Kidney (tissue), 22 donors: ENCODE measurements at places on chromosomes 2 and 18. TPM values are rescaled to one million over a fixed set of nuclear protein-coding genes. Genes with fewer than 3 reads are reported as not detected.
A peak's percentile ranks its signal among the peaks of the same experiment; 100 is the strongest.

GRHL1 gene
- 2.3 TPM for polyA plus RNA-seq

CFAP210 gene
- polyA plus RNA-seq: 0.65 TPM

LIMS3 gene
- 1.5 TPM for polyA plus RNA-seq

MC4R gene
- not detected for polyA plus RNA-seq

PLEK gene
- polyA plus RNA-seq: 2.8 TPM

RAX gene
- polyA plus RNA-seq: not detected

TRIM54 gene
- polyA plus RNA-seq: 2.1 TPM

RAMP1 gene
- polyA plus RNA-seq: 17.3 TPM

SGPP2 gene
- 8.2 TPM for polyA plus RNA-seq

PPP4R1 gene
- polyA plus RNA-seq: 23.9 TPM

SCN1A gene
- polyA plus RNA-seq: not detected

DNA sequence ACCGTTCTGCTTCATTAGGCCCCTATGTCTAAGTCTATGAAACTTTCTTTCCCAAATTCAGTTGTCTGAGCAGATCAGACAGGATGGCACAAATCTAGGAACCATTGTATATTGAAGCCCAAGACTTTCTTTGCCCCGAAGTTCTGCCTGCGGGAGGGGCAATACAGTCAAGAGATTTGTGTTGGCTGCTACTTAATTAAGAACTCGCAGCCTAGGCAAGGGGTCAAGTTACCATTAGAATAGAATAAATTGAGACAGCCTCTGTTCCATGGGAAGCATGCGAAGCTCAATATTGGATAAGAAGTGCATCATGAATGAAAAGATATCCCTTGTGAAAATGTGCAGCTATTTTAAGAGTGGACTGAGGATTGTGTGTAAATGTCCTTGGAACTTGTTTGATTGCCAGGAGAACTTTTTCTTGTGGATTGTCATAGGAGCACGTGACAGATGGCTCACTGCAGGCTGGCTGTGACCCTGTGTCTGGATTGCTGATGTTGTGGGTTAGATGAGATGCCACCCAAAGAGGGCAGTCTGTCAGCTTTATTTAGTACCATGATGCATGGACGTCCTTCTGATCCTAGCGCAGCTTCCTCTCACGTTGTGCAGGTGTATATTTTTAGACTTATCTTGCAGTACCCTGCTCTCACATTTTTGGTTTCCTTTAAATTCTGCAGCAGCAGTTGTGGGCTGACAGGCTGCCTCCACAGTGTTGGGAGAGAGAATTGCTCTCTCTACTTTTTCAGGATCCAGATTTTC, 30.9 kb downstream of the HAUS1 start:
- DNase-seq: no peak

- peak; percentile 90 for DNase-seq
Measured at GRCh38 chr2:174633623-174633930, 36.0 kb upstream of the WIPF1 start.

- no peak for DNase-seq
Measured at GRCh38 chr2:231161877-231162329, 36.5 kb upstream of the ARMC9 start.

DNA sequence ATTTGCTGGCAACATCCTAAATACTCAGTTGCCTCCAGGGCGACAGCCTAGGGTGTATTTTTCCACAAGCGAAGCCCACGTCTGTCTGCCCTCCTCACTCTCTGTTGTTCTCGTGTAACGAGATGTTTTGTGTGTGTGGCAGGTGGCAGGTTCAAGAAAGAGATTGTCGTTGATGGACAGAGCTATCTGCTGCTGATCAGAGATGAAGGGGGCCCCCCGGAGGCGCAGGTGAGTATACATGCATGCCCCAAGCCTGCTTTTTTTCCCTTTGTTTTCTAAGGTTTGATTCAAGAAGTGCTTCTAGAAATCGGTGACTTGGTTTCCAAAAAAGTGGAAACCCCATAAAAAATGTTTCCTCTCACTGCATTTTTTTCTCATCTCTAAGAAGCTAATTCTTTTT, 247.0 kb downstream of the AGAP1 start:
- DNase-seq: no peak

DNA sequence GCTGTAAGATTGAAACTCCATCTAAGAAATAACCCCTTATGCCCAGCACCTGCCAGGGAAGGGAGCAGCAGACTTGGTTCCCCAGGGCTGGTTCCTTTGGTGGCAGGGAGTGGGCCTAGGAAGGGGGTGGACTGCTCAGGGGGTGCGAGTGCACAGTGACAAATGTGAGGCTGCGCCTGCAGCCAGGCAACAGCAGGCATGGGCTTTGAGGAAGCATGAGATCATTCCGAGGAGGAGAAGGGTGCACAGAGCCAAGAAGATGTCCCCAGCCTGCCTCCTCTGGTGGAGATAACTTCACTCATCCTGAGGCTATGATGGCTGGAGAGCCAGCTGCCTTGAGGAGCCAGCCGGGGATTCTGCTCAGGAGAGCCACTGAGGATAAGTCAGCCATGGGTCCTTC, 158.0 kb downstream of the CAPN13 start:
- no peak for DNase-seq

DNA sequence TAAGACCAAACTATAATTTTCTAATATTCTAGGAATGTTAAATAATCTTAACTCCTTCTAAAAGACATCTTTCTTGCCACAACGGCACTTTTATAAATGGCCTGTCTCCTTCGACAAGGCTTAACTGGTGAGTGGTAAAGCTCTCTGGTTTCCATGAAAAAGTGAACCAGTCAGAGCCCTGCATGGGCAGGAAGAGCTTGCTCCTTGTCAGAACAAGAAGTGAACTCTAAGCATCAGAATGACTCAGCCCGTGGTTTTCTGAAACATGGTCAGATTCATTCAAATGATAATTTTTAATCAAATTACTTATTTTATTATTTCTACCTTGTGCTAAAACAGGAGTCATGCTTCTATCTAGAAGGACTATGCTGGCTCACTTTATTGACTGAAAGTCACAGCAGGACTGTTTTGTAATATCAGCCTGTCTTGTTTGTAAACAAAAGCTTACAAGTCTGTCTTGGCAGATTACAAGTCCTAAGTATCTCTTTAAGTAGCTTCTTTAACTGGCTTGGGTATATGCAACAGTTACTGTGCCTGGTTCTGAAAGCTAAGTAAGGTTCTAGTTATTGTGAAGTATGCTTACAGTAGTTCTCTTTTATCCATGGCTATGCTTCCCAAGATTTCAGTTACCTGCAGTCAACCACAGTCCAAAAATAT, 245.4 kb downstream of the NAPG start:
- no peak for DNase-seq

DNA sequence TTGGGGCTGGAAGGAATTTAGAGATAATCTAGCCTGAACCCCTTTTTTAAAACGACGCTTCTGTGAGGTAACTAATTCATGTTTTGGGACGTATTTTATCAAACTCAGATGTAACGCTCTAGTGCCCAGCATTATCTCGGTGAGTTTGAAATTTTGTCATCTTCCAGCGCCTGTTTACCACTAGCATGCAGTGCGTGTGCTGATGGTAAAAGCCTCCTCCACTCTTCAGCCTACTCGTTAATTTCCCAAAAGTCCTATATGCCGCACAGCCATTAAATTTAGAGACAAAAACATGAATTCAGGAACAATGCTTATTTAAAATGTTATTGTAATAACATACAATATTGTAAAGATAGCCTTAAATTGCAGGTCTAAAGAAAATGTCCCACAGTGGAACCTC, 2.8 kb downstream of the ZCCHC2 start:
- DNase-seq: no peak

GRCh38 chr2:150853263-150853662, 365.8 kb upstream of the RND3 start:
- DNase-seq: no peak

DNA sequence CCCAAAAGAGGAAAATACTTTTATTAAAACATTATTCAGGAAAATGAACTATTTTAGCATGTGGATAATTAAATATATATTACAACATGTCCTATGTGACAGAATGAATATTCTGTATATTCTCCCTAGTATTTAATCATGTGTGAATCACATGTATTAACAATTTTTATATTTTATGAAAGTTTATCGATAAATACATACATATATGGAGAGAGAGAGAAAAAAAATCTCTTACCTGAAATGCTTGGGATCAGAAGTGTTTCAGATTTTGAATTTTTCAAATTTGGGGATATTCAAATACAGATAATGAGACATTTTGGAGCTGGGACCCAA, 228.6 kb upstream of the RBBP8 start:
- DNase-seq: no peak

GRCh38 chr2:72576459-72576858, 249.4 kb downstream of the EXOC6B start:
- no peak for DNase-seq

GRCh38 chr2:119941388-119941787, 71.5 kb upstream of the EPB41L5 start:
- no peak for DNase-seq

DNA sequence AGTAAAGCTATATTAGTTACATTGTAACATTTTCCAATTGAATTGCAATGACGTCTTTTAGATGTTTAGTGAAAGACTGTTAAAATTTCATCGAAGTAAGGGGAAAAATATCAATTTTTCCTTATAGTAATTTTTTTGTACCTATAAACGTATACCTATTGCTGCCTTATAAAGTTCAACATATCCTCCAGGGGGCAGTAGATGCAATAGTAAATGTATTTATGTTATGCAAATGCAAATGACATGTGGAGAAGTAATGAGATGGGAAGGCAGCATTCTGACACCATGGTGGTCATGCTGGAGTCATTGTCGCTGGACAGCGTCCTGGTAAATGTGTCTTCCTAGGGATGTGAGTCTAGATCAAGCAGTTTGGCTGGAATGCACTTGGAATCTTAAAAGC, 38.7 kb downstream of the MSTN start:
- DNase-seq: no peak

GRCh38 chr18:79693561-79694205, 14.1 kb downstream of the CTDP1 start:
- no peak for DNase-seq

GRCh38 chr18:63284827-63285733, 34.5 kb downstream of the BCL2 start:
- no peak for DNase-seq

DNA sequence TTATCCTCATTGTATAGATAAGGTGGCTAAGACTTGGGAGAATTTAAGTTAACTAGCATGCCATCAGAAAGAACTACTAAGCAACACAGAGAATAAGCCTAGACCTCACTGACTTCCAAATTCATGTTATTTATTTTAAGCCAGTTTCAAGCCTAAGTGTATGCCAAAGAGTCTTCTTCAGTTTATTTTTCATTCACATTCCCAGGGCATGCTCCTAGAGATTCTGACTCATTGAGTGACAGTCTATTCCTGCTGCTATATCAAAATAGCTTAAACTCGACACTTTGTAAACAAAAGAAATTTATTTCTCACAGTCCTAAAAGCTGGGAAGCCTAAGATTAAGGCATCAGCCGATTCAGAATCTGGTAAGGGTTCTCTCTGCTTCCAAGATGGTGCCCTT, 467.1 kb downstream of the MBD2 start:
- DNase-seq: no peak

DNA sequence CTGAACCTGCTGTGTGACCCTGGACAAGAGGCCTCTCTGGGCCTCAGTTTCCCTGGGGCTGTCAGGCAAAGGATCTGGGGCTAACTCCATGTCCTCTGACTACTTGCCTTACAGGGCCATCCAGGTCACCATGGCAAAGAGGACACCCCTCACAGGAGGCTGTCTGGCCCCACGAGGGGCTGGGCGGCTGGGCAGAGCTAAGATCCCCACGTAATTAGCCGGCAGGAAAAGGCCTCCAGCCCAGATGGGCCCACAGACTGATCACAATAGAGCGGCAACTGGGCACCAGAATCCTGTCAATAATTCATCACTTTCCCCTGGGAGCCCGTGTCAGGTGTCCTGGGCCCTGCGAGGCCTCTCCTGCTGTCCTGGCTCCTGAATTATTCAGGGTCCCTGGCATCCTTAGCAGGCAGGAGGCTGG, 44.8 kb upstream of the OTOF start:
- no peak for DNase-seq

- peak; percentile 82 for DNase-seq
Measured at GRCh38 chr2:160338901-160339685, 139.0 kb upstream of the ITGB6 start.

- no peak for DNase-seq
Measured at GRCh38 chr2:129611471-129611870, 368.0 kb upstream of the RAB6C start.

DNA sequence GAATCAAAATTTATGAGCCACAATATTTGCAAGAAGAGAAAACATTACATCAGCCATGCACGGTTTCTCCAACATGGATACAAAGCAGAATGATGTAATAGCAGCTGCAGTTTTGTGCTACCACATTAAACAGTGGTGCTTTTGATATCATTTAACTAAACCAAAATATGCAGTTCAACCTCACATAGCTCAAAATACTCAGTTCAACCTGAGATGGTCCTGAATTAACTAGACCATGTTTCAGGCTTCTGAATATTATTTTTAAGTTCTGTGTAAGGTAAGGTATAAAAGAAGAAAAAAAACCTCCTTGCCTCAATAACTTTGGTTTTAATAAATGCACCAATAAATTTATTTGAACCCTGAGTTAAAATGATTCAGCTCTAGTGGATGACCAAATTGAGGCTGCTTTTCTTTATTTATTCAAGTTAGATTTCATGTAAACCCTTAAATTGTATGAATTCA, 18.8 kb upstream of the TSPYL6 start:
- DNase-seq: no peak

DNA sequence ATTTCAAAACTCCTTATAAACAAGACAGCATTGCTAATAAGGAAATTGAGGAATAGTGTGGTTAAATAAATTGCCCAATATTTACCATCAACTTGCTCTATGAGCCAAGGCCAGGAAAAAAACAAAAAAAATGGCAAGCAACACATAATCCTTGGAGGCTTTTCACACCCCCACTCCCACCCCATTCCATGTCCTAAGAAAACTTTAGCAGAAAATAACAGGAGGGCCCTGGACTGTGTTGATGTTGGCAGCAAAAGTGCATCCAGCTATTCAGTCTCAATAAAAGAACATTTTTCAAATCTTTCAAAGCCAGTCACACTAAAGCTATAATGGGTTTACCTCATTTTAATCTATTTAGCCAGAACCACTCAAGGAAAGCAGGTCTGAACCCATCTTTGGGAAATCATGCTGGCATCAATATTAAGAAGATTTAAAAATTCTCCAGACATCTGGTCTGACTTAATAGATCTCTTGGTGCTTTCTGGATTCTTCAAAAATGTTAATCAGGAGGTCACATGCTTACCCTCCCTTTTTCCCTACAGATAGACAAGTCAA, 34.6 kb upstream of the STK17B start:
- no peak for DNase-seq

- no peak for DNase-seq
Measured at GRCh38 chr2:65278531-65278981, 50.9 kb downstream of the ACTR2 start.

DNA sequence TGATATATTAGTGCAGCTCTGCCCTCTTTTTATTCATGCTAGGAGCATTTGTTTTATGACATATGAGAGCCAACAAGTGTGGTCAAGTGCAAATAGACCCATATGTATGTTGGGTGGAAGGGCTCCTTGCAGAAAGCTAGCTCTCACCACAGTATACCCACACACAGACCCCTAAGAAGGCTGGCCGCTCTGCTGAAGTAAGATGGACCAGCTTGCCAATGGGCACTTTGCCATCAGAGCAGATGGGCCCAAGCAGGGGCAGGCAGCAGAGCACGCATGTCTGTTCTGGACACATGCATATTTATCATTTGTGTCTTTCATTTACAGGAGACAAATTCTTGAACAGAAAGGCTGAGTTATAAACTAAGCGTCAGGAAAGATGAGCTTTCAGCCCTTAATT, 187.5 kb upstream of the DTNA start:
- DNase-seq: no peak

- no peak for DNase-seq
Measured at GRCh38 chr18:10797896-10798295, 272.1 kb downstream of the NAPG start.

GRCh38 chr18:12844391-12844790, 39.6 kb downstream of the PTPN2 start:
- no peak for DNase-seq
